Activated gamma-delta T cell (primary cell): ENCODE measurements at places on chromosomes 1 and 21.

DNA sequence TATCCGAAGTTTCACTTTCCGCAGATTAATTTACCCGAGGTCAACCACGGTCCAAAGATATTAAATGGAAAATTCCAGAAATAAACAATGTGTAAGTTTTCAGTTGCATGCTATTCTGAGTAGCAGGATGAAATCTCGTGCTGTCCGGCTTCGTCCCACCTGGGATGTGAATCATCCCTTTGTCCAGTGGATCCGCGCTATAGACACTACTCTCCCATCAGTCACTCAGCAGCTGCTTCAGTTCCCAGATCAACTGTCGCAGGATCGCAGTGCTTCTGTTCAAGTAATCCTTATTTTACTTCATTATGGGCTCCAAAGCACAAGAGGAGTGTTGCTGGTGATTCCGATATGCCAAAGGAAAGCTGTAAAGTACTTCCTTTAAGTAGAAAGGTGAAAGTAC is 8.3 kb upstream of the LRP8 start:
- no peak for DNase-seq

DNA sequence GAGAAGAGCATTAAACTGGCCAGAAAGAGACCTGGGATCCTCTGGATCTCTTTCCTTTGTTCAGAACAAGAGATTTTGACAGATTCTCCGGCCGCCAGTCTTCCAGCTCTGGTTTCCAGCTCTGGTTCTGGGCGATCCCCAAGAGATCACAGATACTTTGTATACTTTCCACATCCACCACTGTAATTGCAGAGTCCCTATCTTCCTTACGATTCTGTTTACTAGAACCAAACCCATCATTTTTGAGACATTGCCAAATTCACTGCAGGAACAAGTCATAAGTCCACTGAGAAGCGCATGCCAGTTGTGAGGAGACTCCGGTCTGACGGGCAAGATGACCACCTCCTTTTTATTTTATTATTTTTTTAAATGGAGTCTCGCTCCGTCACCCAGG is 505.2 kb downstream of the SMYD3 start:
- DNase-seq, result no peak

- DNase-seq, result no peak
Measured at GRCh38 chr1:182642461-182642860, 38.3 kb upstream of the RGS16 start.

GRCh38 chr1:9807541-9807940 is 16.2 kb downstream of the CLSTN1 start:
- no peak for DNase-seq

GRCh38 chr1:32716312-32717148 is 14.0 kb upstream of the SYNC start:
- no peak for DNase-seq

GRCh38 chr1:98557895-98558294 is 103.6 kb upstream of the SNX7 start:
- no peak for DNase-seq

DNA sequence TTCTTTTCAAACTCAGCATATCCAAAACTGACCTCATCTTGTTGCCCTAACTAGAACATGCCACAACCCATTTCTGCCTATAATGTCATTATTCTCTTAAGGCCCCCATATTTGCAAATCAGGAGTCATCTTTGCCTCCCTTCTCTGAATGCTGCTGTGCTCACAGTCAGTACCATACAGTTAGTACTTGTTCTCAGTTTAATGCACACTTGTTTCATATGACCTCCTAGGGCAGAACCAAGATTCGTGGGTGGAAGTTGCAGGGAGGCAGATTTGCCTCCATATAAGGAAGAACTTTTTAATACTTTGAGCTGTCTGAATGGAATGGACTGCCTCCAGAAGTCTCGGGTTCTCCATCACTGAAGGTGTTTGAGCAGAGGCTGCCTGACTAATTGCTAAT is 9.2 kb downstream of the CAP1 start:
- DNase-seq, result no peak

GRCh38 chr1:154863315-154864174 is 6.5 kb downstream of the KCNN3 start:
- DNase-seq, result no peak

GRCh38 chr1:47853852-47854251 is 143.3 kb downstream of the TRABD2B start:
- DNase-seq, result no peak

GRCh38 chr1:166233750-166234366 is 67.1 kb upstream of the FAM78B start:
- DNase-seq, result no peak

- no peak for DNase-seq
Measured at GRCh38 chr1:83497563-83497962, 501.4 kb downstream of the TTLL7 start.

GRCh38 chr21:46500224-46500861 is 41.7 kb downstream of the DIP2A start:
- DNase-seq, result no peak
